Hepatocyte (in vitro differentiated cells): ENCODE measurements at places on chromosomes 6 and 20. TPM values are rescaled to one million over a fixed set of nuclear protein-coding genes. Genes with fewer than 3 reads are reported as not detected.

- no peak for DNase-seq
These were observed 13.7 kb upstream of the ADRM1 start for GRCh38 chr20:62289131-62289530.

- DNase-seq: peak; percentile 23
These were observed 43.6 kb downstream of the MDGA1 start for GRCh38 chr6:37653933-37654565.

DNA sequence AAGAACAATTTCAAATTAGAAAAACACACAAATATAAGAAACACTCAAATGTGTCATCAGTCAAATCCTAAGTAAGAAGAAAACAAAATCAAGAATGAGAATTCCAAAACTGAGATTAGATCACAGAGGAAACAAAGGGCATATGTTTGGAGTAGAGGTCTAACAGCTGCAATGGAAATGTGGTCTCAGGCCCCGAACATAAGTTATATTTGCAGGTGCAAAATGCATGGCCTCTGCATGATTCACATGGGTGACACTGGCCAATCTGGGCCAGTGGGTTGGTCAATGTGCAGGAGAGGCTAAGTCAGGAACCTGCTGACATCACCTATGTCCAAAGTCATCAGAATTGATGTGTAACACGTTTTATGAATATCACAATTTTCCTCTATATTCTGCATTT lies 108.5 kb upstream of the MAP7 start:
- no peak for DNase-seq

GRCh38 chr6:45351076-45351475 lies 22.9 kb downstream of the RUNX2 start:
- no peak for DNase-seq

- DNase-seq: peak; percentile 51
These were observed 1023.3 kb downstream of the EYS start for GRCh38 chr6:64683682-64684081.

SLC17A3 gene
- 0.23 and 0.36 TPM in 2 replicates for total RNA-seq
